ENCODE measurements at places on chromosomes 16 and 17. TPM values are rescaled to one million over a fixed set of nuclear protein-coding genes. Genes with fewer than 3 reads are reported as not detected.

- no peak for DNase-seq
Measured at GRCh38 chr17:19554393-19554792, 20.7 kb downstream of the SLC47A1 start.

DNA sequence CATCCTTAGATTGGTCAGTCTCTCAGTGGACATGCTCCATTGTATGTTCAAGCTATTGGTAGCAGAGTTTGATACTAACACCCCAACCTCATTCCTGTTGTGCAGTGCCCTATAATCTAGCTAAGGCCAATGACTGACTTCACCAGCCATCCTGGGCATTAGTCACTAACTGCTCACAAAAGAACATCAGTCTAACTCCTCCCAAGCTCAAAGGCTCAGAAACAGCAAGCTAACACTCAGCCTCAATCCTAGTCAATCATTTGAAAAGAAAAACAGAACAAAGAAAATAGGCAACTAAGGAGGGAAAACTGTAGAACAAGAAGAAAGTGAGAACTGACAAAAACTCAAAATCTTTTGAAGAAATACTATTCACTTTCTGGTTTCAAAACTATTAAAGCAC is 199.1 kb upstream of the C17orf78 start:
- peak; percentile 11 for DNase-seq

SCO1 gene
- 45.6 TPM for total RNA-seq

MYOCD gene
- total RNA-seq: 2.5 TPM

DNA sequence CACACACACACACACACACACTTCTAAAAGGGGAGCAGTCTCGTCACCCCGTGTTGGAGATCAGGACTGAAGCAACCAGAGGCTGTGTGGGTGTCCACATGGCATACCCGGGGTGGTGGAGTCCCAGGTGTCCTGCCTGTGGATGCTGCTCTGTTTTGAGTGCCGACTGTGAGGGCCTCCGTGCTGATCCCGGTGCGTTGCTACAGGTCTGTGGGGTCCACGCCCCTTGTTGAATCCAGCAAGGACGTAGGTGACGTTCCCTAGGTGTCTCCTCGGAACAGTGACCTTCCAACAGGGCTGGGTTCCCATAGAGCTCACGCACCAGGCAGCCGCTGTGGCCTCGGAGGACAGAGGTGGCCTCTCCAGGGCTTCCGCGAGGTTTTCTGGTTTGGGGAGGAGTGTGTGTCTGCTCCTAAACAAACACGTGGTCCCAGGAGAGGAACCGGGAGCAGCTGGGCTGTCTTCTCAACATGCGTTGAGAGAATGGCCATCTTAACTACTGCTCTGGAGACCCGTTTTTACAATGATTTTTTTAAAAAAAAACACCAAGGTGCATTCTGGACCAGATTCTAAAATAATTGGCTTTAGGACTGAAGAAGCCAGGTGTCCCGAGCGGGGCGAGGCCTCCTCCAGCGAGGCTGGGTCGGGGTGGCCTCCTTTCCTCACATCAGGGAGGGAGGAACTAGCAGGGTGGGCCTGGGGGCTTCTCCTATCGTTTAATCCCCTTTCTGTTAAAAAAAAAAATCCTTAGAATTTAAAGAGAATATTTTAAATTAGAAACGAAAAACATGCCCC is 100.6 kb upstream of the ZNF750 start:
- DNase-seq: no peak

- DNase-seq: peak; percentile 94
Measured at GRCh38 chr17:47280072-47280811, 26.6 kb downstream of the ITGB3 start.

DNA sequence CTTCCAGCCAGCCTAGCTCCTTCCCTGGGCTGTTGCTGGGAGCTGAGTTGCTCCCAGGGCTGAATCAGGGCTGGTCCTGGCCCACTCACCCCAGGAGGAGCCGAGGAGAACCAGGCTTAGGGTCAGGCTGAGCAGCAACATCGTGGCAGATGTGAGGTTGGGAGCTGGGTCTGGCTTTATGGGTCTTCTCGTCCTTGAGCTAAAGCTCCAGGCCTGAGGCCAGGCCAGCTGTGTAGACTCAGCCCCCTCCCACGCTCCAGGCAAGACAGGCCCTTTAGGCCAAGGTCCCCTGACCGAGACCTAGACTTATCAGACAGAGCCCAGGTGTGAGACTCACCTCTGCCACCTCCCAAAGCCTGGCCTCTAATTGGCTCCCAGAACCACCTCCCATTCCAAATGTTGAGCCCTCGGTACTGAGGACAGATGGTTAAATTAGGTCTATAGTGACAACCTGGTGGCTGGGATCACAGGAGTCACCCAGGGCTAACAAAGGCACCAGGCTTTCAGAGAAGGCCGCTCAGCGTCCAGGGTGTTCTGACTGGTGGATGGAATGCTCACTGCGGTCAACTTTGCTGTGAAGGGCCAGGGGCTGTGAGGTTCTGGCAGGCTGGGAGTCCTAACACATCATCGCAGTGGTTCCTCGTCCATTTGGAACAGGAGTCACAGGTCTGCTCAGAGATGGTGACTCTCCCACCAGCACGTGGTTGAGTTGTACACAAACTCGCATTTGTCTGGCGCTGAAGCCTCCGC is at the start of gene CTRL:
Gene CTRL, minus strand, starts transcription at position 151 of the 750 bp plus-strand sequence. Its CDS starts 10 bp downstream, at position 141.
- no peak for DNase-seq

- peak; percentile 64 for DNase-seq
Measured at GRCh38 chr16:48963306-48963705, 318.3 kb downstream of the CBLN1 start.

- DNase-seq: peak; percentile 75
Measured at GRCh38 chr17:73142872-73143381, 21.9 kb upstream of the SSTR2 start.

GRCh38 chr17:1644493-1645206 is 882 bp downstream of the SCARF1 start:
- DNase-seq: peak; percentile 90

GRCh38 chr16:25633549-25633948 is 58.2 kb upstream of the HS3ST4 start:
- no peak for DNase-seq

DNA sequence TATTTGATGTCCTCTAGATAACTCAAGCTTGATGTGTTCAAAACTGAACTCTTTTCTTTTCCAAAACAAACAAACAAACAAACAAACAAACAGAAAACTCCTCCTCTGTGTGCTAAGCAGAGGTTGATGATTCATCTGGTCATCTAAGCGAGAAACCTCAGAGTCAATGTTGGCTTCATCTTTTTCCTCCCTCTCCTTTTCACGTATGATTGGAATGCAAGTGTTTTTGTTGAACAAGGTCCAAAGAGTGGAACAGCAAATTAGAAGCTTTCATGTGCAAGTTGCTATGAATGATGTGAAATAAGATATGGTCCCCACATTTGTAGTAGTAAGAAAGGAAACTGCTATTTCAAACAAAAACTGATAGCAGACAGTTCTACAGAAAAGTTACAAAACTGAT is 52.5 kb downstream of the TBX4 start:
- peak; percentile 72 for DNase-seq

- DNase-seq: peak; percentile 67
Measured at GRCh38 chr16:1048442-1049112, 24.0 kb upstream of the SSTR5 start.

GRCh38 chr17:74738051-74738996 is 1.3 kb downstream of the RAB37 start:
- peak; percentile 49 for DNase-seq

- no peak for DNase-seq
Measured at GRCh38 chr16:55901566-55902217, 26.5 kb upstream of the CES5A start.

CTDNEP1 gene
- total RNA-seq: 25.5 TPM

GRCh38 chr16:30351001-30351441 is 4.1 kb downstream of the CD2BP2 start:
- no peak for DNase-seq

- no peak for DNase-seq
Measured at GRCh38 chr16:47129755-47130435, 13.8 kb downstream of the NETO2 start.

GRCh38 chr16:86570558-86571529 is 4.2 kb downstream of the FOXC2 start:
- no peak for DNase-seq

DNA sequence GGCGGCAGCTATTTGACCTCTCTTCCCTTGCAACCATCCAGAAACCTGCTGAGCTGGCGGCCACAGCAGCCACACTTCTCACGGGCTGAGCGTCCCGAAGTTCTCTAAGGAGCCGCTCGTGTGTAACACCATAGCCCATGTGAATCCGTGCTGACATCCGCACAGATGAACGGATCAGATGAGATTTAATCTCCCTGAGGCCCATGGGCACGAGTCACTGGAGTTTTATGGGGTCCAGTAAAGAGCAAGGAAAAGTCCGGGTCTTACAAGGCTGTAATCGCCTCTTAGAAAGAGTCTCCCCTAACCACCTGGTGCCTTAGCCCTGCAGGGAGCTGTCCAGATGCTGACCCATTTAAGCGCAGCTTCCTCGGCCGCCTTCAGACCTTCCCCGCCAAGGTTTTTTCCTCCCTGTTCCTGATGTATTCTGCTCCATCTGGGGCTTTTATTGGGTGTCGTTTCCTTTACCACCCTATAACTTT is 5.5 kb upstream of the CACNG5 start:
- peak; percentile 65 for DNase-seq

DNA sequence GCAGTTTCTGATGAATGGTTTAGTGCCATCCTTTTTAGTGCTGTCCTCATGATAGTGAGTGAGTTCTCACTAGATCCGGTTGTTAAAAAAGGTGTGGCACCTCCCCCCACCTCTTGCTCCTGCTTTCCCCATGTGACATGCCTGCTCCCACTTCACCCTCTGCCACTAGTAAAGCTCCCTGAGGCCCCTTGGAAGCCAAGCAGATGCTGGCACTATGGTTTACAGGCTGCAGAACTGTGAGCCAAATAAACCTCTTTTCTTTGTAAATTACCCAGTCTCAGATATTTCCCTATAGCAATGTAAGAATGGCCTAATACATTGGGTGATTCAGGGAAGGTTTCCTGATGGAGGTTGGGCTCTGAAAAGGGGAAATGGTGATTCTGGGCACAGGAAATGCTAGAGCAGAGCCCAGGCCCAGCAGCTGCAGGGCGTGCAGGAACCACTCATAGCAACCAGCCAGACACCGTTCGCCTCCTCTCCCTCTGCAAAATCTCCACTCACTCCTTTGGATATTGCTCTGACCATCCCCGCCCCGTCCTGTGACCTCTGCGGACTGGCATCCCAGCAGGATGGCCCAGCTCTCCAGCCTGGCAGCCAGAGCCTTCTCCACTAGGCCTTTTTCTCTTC is 2.6 kb upstream of the ADORA2B start:
- no peak for DNase-seq

TLCD2 gene
- 0.71 TPM for total RNA-seq

DNA sequence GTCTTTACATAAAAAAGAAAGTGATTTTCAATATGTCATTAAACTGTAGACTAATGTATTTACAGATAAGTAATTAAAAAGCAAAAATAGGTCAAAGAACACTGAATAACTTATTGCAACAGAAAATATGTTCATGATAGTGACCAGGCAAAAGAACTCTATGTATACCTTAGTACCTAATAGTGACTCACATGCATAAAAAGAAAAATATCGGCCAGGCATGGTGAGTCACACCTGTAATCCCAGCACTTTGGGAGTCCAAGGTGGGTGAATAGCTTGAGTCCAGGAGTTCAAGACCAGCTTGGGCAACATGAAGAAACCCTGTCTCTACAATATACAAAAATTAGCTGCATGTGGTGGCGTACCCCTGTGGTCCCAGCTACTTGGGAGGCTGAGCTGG is 33.0 kb upstream of the TOM1L1 start:
- no peak for DNase-seq

DNA sequence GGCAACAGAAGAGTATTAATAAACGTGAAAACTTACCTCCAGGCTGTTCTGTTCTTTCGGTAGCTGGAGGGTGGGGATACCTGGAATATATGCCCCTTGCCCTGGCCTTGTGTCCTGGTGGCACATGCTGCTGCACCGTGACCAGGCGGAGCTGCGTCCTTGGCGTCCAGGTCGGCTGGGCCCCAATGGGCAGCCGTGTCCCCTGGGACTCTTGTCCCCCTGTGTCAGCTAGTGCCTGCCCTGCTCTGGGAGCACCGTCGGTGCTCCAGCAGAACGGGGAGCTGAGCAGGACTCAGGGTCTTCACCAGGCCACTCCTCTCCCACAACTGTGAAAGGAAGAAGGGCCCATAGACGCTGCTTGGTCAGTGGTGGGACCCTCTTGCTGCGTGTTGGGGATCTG is 7.9 kb downstream of the ZNF213 start:
- DNase-seq: no peak

GRCh38 chr17:44279666-44280391 is 11.9 kb upstream of the SLC4A1 start:
- peak; percentile 90 for DNase-seq

DNA sequence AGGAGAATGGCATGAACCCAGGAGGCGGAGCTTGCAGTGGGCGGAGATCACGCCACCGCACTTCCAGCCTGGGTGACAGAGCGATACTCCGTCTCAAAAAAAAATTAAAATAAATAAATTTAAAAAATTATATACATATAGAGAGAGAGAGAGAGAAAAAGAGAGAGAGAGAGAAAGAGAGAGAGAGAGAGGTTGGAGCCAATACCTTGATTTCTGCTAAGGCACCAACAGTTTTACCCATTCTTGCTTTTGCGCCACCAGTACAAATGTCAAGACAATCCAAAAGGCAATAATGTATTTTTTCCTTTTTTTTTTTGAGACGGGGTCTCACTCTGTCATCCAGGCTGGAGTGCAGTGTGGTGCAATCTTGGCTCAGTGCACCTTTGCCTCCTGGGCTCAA is 17.2 kb downstream of the BRIP1 start:
- DNase-seq: no peak

DNA sequence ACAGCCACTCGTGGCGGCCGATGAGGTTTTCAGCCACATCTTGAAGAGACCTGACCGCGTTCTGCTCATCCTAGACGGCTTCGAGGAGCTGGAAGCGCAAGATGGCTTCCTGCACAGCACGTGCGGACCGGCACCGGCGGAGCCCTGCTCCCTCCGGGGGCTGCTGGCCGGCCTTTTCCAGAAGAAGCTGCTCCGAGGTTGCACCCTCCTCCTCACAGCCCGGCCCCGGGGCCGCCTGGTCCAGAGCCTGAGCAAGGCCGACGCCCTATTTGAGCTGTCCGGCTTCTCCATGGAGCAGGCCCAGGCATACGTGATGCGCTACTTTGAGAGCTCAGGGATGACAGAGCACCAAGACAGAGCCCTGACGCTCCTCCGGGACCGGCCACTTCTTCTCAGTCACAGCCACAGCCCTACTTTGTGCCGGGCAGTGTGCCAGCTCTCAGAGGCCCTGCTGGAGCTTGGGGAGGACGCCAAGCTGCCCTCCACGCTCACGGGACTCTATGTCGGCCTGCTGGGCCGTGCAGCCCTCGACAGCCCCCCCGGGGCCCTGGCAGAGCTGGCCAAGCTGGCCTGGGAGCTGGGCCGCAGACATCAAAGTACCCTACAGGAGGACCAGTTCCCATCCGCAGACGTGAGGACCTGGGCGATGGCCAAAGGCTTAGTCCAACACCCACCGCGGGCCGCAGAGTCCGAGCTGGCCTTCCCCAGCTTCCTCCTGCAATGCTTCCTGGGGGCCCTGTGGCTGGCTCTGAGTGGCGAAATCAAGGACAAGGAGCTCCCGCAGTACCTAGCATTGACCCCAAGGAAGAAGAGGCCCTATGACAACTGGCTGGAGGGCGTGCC is 30.1 kb downstream of the CIITA start:
- DNase-seq: no peak

LPCAT2 gene
- total RNA-seq: 0.69 TPM

BICDL2 gene
- total RNA-seq: not detected

SULT1A2 gene
- total RNA-seq: not detected

Measured in Daoy (cell line).